ENCODE measurements at places on chromosomes 5 and 9. TPM values are rescaled to one million over a fixed set of nuclear protein-coding genes. Genes with fewer than 3 reads are reported as not detected.

DNA sequence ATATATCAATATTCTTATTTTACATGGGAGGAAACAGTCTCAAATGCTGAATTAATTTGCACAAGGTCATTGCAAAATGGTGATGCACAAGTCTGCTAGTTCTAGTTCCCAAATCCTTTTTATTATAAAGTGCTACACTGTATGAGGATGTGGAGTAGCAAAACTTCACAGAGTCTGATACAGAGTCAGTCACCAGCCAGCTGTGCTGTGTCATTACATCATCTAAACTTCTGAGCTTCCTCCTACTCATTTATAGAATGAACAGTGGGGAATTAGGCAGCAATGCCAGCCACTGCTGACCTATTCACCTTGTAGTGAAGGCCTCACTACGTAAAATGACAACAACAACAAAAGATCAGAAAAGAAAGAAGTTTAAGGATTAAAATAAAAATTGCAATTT, 357.8 kb downstream of the TMEM167A start:
- no peak for DNase-seq

GRCh38 chr9:125343518-125344275, 82.1 kb downstream of the GAPVD1 start:
- DNase-seq: peak; percentile 20

- DNase-seq: no peak
Measured at GRCh38 chr9:69867081-69867814, 46.6 kb downstream of the CFAP95 start.

- DNase-seq: no peak
Measured at GRCh38 chr5:125868036-125868435, 555.2 kb upstream of the GRAMD2B start.

- no peak for DNase-seq
Measured at GRCh38 chr5:141359790-141360426, at the start of gene PCDHGB2. TSS of gene PCDHGB2 (plus strand) at chr5:141359994. CDS start at chr5:141360136, 142 bp downstream.

- peak; percentile 41 for DNase-seq
Measured at GRCh38 chr5:142246258-142246657, 78.6 kb downstream of the SPRY4 start.

GRCh38 chr9:124135813-124136365, 121.9 kb upstream of the NEK6 start:
- no peak for DNase-seq

- DNase-seq: no peak
Measured at GRCh38 chr5:1435369-1435768, 9.9 kb downstream of the SLC6A3 start.

- DNase-seq: no peak
Measured at GRCh38 chr5:26579712-26580111, 458.7 kb downstream of the CDH9 start.

DNA sequence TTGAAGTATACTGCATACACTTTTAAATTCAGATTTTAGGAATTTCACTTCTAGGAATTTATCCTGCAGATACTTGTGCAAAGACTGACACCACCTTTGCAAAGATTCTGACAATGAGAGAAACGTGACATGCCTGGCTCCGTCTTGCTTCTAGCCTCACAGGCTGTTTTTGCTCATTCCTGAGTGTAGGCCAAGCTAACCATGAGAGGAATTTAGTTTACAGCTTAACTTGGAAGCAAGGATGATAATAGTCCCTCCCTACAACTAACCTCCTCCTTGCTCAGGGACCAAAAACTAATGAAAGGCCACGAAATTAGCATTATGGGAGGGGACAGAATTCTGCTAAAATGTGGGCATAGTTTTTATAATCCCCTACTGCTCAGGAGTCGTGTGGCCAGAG, 31.1 kb downstream of the C5orf22 start:
- no peak for DNase-seq

GRCh38 chr5:165928971-165929370, 2362.5 kb upstream of the WWC1 start:
- no peak for DNase-seq

DNA sequence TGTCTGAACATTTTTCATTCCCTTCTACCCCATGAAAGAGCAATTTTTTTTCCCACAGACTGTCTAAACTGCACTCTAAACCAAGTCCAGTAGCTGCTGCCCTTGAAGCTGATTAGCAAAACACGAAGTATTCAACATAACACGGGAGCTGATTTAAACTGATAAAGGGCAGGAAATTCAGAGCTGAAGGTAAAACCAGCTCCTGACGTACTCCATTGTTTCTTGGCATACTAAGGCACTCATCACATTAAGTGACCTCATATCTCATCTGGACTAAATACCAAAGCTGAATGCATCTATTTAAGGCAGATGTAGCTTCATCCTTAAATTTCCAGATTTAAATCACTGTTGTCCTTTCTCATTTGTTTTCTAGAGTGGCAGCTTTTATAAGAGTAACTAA, 12.0 kb downstream of the GDF9 start:
- DNase-seq: no peak

DNA sequence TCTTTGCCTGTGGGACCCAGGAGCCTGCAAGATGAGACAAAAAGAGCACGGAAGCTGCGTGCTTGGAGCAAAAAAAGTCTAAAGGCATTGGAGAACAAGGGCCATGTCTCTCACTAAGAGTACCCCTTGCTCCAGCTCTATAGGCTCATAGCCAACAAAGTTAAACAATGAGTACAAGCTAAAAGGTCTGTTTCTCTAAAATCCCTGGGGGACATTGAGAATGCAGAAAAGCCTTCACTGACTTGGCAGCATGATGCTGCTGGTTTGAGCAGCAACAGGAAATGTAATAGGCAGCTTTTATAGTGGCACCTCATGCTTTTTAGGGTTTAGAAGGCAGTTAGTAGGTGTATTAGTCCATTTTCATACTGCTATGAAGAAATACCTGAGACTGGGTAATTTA, 287.5 kb downstream of the SMARCA2 start:
- DNase-seq: no peak

- DNase-seq: no peak
Measured at GRCh38 chr9:130755377-130756007, 61.9 kb downstream of the EXOSC2 start.

- no peak for DNase-seq
Measured at GRCh38 chr5:179273441-179274145, 71.7 kb downstream of the ADAMTS2 start.

DNA sequence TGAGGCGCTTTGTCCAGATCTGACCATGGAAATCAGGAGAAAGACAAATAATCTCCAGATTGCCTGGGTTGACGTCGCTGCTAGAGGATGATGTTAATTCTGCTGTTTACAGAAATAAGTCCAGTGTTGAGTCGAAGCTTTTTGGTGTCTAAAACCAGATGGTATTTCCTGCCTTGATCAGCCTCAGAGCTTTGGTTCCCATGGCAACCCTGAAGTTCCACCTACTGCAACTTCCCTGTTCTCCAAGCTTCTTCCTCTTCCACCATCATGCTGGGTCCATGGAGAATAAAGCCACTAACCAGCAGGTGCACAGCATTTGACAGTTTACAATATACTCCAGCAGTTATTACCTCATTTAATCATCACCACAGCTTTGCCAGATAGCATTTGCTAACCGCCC, 18.0 kb upstream of the GABBR2 start:
- DNase-seq: no peak

- DNase-seq: no peak
Measured at GRCh38 chr9:97984188-97985057, 1.3 kb downstream of the ANP32B start.

- no peak for DNase-seq
Measured at GRCh38 chr5:164052536-164053093, 547.2 kb downstream of the MAT2B start.

- no peak for DNase-seq
Measured at GRCh38 chr5:58314356-58315210, 145.3 kb downstream of the PLK2 start.

DNA sequence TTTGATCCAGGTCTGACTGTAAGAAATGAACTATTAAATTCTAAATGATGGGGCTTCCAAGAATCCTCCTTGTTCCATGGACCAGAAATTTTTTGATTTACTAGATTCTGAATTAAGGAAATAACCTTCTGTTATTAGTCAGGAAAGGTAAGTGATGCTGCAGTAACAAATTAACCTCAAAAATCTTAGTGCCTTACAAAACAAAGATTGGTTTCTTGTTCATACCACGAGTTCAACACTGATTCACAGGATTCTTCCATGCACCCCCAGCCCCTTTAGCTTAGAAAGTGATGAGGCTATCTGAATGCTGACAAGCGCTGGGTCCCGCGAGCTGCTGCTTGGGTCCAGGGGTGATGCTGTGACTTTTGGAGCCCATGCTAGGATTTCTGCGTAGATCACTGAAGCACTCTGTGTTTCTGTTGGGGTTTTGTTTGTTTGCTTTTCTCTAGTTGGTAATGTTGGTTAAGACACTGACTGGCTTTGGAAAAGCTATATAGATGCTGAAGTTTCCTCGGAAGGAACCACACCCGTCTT, 52.3 kb downstream of the COL15A1 start:
- no peak for DNase-seq

DNA sequence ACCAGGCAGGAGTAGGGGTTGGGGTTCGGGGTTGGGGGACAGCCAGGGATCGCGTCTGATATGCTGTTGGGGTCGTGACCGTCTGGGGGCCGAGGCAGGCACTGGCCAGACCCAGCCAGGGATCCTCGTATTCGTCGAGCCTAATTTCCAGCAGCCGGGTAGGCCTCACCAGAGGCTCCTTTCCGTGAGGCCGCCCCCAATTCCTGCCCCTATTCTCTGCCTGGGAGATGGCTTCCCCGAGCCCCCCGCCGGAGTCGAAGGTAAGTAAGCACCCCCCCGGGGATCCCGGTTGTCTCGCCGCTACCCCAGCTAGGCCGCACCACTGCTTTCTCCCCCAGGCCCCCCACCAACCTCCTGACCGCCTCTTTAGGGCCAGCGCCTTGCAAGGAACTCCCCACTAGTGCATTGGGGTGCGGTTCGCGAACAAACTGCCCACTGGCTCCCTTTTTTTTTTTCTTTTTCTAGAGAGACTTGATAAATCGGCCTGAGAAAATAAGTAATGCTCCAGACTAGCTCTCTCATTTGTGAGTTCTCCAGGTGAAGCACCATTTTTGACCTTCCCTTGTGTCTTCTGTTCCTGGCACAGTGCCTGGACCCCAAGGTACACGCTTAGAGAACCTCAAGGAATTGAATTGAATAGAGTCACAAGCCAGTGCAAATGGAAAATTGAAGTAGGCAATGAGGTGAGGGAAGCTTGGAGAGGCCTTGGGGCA, 435 bp downstream of the ZNF189 start:
- DNase-seq: no peak

GRCh38 chr5:37955748-37956147, 115.9 kb upstream of the GDNF start:
- DNase-seq: no peak

DNA sequence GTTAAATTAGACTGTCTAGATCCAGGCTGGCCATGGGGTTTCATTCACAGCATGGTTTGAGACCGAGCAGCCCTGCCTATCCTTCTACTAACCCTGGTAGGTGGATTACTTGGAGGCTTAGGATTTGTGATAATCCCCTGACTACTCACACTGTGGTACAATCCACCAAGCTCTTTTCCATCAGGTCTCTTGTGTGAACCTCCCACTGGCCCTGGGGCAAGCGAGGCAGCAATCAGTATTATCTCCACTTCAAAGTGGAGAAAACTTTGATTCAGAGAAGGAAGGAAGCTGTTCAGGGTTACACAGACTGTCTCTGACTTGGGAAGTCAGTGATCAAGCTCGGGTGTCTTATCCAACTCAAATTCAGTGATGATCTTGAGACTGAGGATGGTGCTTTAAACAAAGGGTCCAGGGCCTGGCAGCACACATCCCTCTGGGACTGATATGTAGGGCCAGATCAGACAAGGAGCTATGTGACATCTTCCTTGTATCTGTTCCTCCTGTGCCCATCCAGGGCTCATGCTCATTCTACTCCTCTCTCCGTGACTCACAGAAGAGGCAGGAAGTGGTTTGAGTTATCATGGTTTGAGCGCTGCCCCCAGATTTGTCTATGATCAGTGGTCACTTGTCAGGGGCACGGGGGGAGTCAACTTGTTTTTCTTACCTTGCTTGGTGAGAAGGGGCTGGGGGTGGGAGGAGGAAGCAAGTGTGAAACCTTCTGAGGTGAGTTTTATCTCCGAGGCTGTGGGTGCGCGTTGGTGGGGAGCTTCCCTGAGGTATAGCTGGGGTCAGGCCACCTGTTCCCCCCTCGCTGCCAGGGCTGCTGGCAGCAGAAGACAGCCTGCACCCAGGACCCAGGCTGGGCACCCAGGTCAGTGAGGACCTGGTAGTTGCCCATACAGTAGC, 48.6 kb downstream of the RGS3 start:
- DNase-seq: no peak

DNA sequence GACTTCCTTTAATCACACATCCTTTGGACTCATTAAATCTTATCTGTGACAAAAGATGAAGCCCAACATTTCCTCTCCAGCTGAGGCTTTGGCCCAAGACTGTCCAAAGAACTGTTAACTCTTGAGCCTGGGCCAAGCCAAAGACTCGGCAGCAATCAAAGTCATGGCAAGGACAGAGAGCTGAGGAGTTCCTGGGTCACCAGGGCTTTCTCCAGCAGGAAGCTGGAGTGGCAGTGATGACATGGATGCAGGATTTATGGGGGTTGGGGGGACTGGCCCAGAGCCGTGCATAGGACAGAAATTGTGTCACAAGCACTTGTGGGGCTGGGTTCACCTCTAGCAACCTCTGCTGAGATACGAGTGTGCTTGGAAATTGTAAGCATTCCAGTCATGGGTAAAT, 440.3 kb downstream of the PLK2 start:
- peak; percentile 76 for DNase-seq

GRCh38 chr5:142957528-142957927, 187.4 kb downstream of the ARHGAP26 start:
- no peak for DNase-seq

- DNase-seq: no peak
Measured at GRCh38 chr5:97580746-97581145, 397.7 kb upstream of the RIOK2 start.

GRCh38 chr5:61667525-61668218, 335.6 kb downstream of the ZSWIM6 start:
- DNase-seq: no peak

DNA sequence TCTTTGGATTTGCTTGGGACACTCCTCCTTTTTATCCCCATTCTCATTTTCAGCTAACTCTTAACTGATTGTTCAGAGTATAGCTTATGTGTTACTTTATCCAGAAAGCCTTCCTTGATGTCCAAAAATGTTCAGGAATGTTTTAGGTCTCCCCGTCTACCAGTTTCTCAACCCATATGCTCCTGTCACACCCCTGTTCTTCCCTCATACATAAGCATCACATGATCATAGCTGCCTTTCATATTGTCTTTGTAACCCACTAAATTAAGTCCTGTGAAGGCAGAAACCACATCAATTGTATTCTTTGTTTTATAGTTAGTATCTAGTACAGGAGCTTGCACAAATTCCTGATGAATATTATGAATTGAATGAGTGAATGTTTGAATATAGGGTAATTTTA, 321.9 kb upstream of the ACTBL2 start:
- DNase-seq: no peak

GRCh38 chr5:87572611-87573010, 159.9 kb upstream of the CCNH start:
- DNase-seq: no peak

- DNase-seq: no peak
Measured at GRCh38 chr9:86077276-86077675, 22.1 kb downstream of the GOLM1 start.

SPATA31D4 gene
- total RNA-seq: not detected

GIN1 gene
- total RNA-seq: 2.7 TPM

MARCHF11 gene
- total RNA-seq: not detected

SLC34A3 gene
- not detected for total RNA-seq

ARAP3 gene
- total RNA-seq: 69.0 TPM

TEX48 gene
- total RNA-seq: not detected

APC gene
- 53.7 TPM for total RNA-seq

SLC1A3 gene
- not detected for total RNA-seq

NEUROG1 gene
- not detected for total RNA-seq

EQTN gene
- total RNA-seq: not detected

CCIN gene
- total RNA-seq: 0.19 TPM

LHX3 gene
- total RNA-seq: not detected

SCAI gene
- 4.8 TPM for total RNA-seq
